ENCODE measurements at places on chromosomes 2 and 18.

GRCh38 chr2:46239847-46240181 lies 57.4 kb upstream of the EPAS1 start:
- DNase-seq = no peak

DNA sequence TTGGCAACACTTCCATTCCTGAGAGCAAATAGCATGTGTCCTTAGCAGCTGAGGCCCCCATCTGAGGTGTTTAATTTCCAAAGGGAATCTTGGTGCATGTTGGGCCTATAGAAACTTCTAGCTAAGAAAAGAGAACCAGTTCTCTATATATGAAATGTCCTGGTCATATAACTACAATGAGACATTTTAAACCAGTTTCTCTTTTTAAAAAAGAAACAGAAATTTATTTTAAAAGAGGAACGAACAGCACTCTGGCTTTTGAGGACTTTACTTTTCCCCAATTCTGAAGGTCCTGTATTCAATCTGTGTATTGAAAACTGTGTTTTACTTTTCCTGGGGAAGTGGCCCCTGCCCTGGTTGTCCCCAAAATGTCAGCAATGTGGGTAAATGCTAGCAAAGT lies 309.5 kb upstream of the STON1 start:
- no peak for DNase-seq

DNA sequence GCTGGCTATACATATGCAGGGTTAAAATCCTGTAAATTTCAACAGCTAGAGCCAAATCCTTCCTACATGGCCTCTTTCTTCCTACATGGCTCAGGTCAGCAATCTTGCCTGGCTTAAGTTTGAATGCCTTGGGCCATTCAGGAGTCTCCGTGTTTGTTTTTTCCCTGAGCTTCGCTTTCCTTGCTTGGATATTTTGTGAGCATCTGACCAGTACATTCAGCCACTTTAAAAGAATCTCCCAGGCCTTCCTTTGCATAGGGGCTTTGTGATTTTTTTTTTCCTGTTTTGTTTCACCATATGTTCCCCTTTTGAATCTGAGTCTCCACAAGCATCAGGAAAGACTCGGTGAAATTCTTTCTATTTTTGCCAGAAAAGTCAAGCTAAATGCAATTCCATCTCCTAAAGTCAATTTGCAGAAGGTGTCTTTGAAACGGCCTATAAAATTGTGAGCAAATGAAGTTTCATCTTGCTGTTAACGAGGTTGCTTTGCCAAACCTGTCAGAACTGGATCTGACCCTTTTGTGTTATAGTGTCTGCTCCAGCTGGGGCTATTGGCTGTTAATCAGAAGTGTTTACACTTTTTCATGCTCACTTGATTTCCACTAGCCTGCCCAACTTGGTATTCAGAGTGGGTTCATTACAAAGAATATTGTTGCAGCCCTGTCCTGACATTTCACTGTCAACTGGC lies 256.9 kb downstream of the DCC start:
- DNase-seq = no peak

DNA sequence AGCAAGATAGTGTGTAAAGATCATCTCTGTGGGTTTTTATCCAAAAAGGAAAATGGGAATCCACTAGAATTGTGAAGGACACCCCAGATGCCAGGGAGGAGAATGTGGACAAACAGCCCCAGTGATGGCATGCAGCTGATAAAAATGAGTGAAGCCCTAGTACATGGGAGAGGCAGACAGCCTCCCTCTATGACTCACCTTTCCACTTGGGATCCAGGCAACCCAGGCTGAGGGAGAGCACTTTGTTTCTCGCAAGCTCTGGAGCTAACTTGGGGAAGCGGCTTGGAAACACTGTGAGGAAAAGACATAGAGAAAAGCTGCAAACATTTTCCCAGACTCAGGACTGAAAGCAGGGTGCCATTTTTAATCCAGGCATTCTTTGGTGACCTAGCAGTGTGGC lies 5.3 kb upstream of the FLACC1 start:
- DNase-seq = no peak

Measured in endothelial cell (in vitro differentiated cells).